NCI-H2171 treated with DMSO at 0.1 percent for 48 hours (cell line): ENCODE measurements at places on chromosomes 13 and 19.

GRCh38 chr13:109685203-109685602 is 101.2 kb downstream of the IRS2 start:
- no peak for DNase-seq

- no peak for DNase-seq
Measured at GRCh38 chr13:35342440-35342839, 134.0 kb downstream of the MAB21L1 start.

- no peak for DNase-seq
Measured at GRCh38 chr19:29515233-29515619, 10.6 kb upstream of the VSTM2B start.

DNA sequence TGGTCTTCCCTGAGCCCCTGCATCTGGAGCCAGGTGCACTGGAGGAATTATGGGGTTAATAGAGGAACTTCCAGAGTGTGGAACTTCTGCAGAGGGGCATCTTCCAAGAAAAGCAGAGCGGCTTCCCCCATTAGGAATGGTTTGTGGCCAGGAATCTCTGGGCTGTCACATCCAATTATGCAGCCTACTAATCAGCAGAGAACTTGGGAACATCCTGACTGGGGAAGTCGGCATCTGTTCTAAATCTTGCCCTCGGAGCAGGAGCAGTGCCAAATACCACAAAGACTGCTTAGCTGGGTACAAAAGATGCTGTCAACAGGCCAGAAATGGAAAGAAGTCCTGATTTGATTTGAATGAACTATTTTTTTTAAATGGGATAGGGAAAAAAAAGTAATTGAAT is 435.1 kb downstream of the ZNF536 start:
- DNase-seq = no peak

DNA sequence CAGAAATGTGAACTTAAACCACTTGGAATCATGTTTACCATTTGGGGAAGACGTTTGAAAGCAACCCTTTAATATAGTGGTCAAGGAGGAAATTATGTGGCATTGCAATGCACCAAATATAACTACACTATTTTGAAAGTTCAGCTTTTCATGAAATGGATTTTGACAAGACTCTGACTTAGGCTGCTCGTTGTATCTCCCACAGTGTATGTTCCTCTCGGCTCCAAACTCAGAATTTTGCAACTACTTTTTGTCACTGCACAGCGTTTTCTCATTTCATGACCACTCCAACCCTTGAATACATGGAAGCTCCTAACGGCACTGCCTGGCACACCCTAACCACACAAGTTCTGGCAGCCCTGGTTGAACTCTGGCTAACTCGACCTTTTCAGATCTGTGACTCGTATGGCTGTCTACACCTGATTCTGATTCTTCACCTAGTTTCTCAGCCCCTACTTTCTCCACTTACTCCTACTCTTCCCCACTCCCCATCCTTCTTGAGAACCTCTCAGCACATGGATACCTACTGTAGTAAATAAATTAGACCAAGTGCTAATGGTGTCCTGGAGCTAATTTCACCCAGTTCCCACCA is 7.0 kb upstream of the POMP start:
- no peak for DNase-seq

GRCh38 chr13:50476577-50477285 is 366.8 kb downstream of the DLEU7 start:
- no peak for DNase-seq

DNA sequence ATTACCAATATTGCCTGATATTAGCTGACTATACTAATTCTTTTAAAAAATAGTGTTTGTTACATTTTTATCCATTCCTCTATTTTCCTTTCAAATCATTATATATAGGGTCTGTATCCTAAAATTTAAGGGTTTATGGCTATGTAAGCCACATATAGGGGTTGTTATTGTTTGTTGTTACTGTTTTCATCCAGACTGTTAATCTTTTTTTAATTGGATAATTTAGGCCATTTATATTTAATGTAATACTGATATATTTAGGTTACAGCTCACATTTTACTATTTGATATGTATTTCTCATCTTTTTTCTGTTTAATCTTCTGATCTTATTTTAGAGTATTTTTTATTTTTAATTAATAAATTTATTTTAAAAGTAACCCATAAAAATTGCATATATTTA is 487.1 kb upstream of the SGCG start:
- no peak for DNase-seq

DNA sequence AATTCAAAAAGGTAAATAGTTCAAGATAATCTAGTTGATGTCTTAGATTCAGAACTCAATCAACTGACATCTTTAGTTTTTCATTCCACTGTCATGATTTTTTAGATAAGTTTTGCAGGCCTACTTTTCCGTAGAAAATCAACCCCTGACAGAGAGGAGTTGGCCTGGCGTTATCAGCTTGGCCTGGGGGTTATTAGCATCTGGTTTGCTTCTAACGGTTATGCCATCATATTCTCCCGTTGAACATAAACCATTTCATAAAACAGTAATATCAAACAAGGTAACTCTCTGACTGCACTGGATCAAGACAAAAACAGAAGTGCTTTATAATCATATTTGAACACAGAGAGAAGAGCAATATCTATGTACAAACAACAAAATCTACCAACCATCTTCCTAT is 130.8 kb upstream of the PCDH20 start:
- DNase-seq = no peak

- no peak for DNase-seq
Measured at GRCh38 chr13:61261746-61262472, 153.7 kb downstream of the PCDH20 start.

- no peak for DNase-seq
Measured at GRCh38 chr13:48866249-48866648, 109.5 kb upstream of the FNDC3A start.

DNA sequence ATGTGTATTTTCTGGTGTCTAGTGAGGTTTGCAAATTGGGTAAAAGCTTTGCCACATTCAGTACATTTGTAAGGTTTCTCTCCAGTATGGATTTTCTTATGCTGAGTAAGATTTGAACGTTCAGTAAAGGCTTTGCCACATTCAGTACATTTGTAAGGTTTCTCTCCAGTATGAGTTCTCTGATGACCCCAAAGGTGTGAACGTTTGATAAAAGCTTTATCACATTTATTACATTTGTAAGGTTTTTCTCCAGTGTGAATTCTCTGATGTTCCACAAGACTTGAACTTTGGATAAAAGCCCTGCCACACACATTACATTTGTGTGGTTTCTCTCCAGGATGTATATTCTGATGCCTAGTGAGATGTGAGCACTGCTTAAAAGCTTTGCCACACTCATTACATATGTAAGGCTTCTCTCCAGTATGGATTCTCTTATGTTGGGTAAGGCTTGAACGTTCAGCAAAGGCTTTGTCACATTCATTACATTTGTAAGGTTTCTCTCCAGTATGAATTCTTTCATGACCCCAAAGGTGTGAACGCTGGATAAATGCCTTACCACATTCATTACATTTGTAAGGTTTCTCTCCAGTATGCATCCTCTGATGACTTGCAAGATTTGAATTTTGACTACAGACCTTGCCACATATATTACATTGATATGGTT is 17.4 kb downstream of the ZNF677 start:
- no peak for DNase-seq

- peak; percentile 84 for DNase-seq
Measured at GRCh38 chr19:49441210-49441959, at the start of gene SLC17A7. Gene SLC17A7 (minus strand): TSS chr19:49441527. CDS start chr19:49441379, 148 bp downstream.
